ENCODE measurements at places on chromosomes 11 and 22.

DNA sequence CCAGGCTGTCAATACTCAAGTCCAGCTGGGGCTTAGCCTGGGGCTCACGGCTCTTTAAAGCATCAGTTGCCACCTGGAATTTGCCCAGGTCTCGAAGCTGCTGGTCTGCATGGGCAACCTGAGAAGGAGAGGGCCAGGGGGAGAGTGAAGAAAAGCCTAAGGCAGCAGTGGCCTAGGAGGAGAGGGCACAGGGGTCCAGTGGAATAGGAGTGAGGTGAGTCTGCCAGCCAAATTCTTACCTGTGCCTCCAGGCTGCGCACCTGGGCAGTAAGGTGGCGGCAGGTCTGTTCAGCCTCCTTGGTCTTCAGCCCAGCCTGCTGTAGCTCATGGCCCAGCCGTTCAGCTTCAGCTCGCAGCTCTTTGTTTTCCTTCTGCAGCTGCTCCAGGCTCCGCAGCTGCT is 10.0 kb downstream of the IL18BP start:
- no peak for DNase-seq

- peak; percentile 94 for DNase-seq
These were observed 55.5 kb downstream of the FAM83F start for GRCh38 chr22:40050258-40050657.

GRCh38 chr22:41893591-41894375 is 21.1 kb downstream of the SHISA8 start:
- no peak for DNase-seq

DNA sequence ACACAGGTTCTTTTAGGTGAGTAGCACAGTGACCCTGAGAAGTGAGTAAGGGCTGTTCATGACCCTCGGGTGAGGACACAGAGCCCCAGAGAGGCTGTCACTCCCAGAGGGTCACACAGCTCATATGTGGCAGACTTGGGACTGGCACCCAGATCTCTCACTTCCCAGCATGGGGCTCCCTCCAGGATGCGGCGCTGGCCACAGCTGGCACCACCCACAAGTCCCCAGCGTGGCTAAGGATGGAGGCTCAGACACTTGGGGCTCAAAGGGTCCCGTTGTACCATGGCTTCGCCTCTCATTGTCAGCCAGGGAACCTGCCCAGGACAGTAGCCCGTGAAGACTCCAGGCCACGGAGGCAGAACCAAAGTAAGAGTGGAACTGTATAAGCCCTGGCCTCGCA is 6.0 kb upstream of the SHISAL1 start:
- DNase-seq, result no peak

DNA sequence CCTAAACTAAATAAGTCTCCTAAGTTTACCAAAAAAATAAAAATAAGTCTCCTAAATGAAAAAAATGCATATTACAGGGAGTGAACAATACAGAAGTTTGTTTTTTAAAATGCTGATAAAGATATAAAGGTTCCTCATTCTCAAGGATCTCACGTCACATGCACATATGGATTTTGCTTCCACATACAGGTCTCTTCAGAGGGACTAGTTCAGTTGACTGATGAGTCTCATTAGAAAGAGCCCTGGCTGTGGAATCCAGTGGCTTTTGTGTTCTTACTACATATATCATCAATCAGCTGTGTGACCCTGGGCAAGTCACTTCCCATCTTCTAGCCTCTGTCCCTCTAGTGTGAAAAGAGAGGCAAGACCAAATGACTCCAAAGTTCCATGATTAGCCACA is 43.1 kb downstream of the MPPED2 start:
- no peak for DNase-seq

DNA sequence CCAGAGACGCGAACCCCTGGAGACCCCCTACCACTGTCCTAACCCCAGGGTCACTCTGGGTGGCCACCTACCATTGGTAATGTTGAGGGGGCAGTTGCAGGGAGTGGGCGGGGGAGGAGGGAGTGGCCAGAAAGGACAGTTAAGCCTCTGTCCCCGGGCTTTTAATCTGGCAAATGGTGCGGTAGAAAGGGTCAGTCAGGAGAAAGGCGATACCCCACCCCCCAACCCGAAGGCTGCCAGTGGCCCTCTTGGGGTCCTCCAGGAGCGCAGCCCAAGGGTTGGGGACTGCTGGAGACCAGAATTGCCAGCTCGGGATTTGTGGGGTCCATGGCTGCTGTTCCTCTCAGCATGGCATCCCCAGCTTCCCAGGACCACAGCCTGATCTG is 742 bp downstream of the P2RY2 start:
- no peak for DNase-seq

- no peak for DNase-seq
These were observed 109.9 kb downstream of the MICAL2 start for GRCh38 chr11:12220305-12220704.

DNA sequence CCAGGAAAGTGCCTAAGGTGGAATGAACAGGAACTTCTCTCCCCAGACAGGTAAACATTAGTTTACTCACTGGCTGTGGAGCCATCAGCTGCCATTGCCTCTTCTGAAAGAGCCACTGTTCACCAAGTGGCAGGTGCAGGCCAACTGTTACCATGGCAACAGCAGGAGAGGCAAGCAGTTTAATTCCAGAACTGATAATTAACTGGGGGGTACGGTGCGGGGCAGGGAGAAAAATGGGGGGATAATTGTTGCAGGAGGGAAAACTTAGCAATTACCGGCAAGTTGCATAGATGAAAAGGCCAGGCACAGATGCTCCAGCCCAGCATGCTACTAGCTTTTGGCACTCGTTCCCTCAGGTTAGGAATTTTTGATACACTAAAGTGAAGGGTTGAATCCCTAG is 85.1 kb downstream of the TRIM44 start:
- DNase-seq, result peak; percentile 11

GRCh38 chr11:44737245-44738085 is 10.7 kb downstream of the TSPAN18 start:
- no peak for DNase-seq

DNA sequence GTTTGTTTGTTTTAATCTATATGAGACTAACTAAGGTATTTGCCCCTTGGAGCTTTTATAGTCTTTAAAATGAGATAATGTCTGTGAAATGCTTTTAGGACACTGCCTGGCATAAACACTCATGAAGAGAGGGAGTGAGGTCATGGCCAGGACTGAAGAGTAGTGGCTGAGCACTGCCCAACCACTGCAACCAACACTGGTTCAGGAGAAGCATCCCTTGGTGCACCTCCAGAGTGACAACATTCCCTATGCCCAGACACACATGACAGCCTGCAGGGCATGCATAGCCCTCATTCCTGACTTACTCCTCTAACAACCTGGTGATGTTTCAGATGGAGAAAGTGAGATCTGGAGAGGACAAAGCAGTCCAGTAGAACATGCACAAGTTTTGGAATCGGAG is 36.1 kb downstream of the ME3 start:
- DNase-seq, result no peak

DNA sequence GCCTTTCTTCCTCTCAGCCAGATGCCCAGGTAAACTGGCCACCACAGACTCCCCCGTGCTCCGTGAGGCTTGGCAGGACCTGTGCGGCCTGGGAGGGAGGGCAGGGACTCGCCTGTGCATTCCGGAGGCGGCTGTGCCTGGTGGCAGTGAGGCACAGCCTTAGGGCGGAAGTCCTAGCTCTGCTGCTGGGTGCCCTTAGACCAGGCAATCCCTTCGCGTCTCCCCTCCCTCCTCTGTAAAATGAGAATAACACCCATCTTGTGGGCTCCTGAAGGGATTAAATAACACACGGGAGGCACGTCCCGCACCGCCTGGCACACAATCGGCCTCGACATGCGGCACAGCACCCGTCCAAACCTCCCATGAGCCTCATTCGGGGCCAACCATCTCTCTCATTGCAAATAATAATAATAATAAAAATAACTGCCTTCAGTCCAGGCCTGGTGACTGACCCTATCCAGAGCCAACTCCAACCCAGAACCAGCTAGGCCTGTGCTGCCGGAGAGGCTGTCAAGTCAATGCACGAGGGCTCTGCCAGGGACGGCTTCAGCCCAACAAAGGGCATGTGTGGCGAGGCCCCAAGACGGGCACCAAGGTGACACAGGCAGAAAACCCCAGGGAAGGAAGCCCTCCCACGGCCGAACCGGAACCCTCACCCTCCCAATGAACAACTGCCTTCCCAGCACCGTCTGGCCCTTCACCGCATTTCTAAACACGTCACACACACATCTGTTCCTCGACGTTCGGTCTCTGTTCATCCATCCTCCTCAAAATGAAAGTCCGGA is 8.2 kb downstream of the LTO1 start:
- DNase-seq, result no peak
